ENCODE measurements at places on chromosomes 6 and 20.

DNA sequence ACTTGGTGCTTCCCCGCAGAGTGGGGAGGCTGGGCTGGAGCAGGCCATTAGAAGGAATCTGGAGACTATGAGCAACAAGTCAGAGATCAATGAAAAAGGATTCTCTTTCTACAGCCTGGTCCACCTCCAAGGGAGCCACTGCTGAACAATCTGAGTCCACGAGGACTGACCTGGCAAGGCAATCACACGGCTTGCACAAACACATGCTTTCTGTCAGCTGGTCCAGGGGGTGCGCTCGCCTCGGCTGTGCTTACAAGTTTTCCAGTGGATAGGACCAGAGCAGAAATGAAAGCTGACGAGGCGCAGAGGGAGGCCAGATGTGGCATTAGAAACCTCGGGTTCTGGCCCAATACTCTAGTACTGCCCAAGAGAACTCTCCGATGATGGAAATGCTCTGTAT lies 18.1 kb downstream of the KCNK5 start:
- DNase-seq = no peak

DNA sequence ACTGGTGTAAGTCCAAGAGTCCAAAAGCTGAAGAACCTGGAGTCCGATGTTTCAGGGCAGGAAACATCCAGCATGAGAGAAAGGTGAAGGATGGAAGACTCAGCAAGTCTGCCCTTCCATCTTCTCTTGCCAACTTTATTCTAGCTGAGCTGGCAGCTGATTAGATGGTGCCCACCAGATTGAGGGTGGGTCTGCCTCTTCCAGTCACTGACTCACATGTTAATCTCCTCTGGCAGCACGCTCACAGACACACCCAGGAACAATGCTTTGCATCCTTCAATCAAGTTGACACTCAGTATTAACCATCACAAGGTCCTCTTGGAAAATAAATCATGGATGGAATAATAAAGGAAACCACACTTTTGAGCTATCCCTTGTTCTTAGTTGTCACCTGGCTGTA lies 121.2 kb downstream of the MAP3K7 start:
- DNase-seq = no peak

GRCh38 chr6:139156551-139156950 lies 21.7 kb downstream of the HECA start:
- DNase-seq = no peak

- DNase-seq = no peak
These were observed 28.1 kb downstream of the KIF13A start for GRCh38 chr6:17959302-17959701.

GRCh38 chr6:157699777-157700636 lies 123.0 kb upstream of the SNX9 start:
- no peak for DNase-seq

GRCh38 chr6:127690092-127690491 lies 113.1 kb downstream of the C6orf58 start:
- DNase-seq = no peak

- no peak for DNase-seq
These were observed 211.9 kb downstream of the HAO1 start for GRCh38 chr20:7728338-7728737.

DNA sequence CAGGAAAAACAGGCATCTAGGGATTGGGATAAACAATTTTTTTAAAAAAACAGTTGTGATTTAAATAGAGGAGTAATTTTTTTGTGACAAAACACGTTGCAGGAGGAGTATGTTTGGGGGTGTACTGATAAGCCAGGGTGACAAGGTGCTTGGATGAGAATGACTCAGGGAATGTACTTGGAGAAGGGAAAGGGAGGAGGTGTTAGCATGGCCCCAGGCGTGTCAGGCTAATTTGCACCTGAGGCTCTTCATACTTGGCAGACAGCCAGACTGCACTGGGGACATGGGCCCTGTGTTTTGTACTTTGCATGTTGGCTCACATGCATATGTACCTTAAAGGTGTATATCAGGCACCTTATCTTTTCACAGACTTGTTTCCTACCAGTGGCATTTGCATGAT lies 22.8 kb downstream of the PANK2 start:
- no peak for DNase-seq
